AG10803 (cell line): ENCODE measurements at places on chromosomes 4 and X.
A peak's percentile ranks its signal among the peaks of the same experiment; 100 is the strongest.

DNA sequence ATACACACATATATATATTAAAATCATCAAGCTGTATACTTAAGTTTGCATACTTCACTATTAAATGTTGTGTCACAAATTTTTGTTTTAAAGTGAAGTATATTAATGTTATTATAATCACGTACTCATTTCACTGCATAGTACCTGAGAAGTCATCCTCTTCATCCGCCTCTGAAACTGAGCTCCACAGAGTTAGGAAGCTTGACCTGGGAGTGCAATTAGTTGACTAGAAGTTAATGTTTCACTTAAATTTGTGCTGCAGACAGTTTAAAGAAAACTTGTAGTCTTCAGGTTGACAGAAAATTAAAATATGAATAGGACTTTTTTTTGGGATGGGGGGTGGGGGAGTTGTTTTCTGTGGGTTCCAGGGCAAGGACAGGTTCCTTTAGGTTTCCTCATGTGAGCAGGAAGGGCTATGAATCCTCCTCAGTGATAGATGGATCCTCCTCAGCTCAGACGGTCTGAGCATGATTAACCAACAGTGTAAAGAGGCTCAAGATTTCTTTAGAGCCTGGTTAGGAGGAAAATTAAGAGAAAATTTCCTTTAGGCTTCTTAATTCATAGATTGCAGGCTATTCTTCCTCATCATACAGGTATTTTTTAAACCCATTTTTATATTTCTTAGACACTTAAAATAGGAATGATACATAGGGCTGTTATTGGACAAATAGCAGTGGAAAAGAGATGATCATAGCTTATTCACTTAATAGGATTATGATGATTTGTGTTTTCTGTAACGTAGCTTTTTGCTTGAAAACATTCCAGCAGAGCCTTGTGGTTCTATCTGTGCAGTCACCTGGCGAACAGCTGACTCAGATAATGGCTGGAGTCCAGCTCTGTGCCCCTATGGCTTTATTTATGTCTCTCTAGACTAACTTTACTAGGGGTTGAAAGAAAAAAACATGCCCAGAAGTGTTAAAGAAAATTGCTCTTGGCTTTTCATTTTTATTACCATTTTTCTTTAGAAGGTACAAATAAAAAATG lies 102.7 kb downstream of the SLC4A4 start:
- DNase-seq: peak; percentile 18

- DNase-seq: peak; percentile 14
These were observed 218.3 kb upstream of the HAND2 start for GRCh38 chr4:173748353-173748752.

GRCh38 chr4:144785961-144786360 lies 140.0 kb downstream of the HHIP start:
- DNase-seq: no peak

DNA sequence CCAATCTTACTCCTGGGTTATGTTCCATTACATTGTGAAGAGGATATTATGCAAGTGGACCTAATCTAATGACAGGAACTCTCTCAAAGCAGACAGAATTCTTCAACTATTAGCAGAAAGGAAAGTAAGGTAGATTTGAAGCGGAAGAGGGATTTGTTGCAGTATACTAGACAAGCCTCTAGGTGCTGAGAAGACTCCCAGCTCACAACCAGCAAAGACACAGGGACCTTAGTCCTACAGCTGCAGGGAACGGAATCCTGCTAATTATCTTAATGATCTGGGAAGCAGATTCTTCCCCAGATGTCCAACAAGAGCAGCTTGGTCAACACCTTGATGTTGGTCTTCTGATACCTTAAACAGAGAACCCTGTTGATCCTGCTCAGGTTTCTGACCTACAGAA lies 73.6 kb downstream of the STK32B start:
- DNase-seq: no peak

DNA sequence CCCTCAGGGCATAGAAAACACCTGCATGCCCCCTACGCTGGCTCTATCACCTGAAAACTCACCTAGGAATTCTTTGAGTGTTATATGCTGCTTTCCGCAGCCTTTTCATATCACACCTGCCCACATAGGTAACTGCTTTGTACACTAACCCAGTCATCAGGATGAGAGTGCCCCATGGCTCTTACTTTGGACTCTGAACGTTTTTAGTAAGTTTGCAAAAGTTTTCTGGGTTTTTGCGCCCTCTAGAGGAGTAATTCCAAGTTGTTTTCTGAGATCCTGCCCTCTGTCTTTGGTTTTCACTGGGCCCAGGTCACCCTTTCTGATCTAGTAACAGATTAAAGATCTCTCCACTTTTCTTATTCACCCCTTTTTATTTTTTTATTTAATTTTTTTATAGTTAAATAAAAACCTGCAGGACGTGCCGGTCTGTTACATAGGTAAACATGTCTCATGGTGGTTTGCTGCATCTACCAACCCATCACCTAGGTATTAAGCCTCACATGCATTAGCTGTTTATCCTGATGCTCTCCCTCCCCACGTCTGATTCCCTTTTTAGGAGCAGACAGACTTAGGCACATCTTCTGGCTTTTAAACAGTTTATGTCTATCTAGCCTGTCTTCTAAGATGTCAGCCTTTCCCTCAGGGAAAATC lies 139.2 kb downstream of the NWD2 start:
- DNase-seq: peak; percentile 8

- DNase-seq: peak; percentile 30
These were observed 69.8 kb upstream of the FAT4 start for GRCh38 chr4:125244848-125245450.

DNA sequence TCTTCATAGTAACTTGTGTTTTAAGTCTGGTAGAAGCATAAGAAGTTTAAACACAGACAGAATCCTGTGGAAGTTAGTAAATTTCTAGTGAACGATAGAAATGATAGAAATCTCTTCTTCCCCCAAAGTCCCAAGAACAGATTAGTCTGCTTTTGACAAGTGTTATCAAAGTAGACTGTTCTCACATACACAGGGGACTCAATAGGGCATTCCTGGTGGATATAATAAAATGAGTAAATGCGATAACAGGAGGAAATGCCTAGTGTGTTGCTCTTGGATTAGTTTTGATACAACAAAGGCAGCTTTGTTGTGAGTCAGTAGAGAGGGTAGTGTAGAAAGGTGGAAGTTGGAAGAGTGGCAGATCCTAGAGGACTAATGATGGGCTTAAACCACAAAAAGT lies 43.5 kb downstream of the CLCN3 start:
- no peak for DNase-seq

DNA sequence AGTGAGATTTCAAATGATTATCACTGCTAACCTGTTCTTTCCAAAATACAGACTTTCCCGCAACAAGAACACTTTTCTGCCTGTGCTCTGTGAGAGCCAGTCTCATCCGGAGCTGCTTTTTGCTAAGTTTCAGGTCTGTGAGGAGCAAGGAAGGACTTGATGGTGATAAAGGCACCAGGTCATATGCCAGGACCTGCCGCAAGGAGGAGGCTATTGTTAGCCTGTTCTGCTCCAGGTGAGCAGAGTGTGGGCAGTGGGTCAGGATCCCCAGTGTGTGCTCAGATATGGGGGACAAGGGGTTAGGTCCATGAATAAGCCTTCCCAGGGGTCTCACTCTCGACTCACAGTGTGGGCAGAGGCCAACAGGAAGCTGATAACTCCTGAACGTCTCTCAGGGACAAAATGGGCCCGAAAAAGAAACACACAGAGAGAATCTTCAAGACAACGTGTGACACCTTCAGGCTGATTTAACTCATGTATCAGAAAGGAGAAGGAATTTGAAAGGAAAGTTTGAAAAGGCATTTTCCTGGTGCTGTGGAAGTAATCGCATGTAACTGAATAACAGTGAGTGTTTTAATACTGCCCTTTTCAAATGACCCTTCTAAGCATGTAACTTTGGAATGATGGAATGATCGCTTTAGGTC lies 57.7 kb upstream of the PDLIM3 start:
- DNase-seq: no peak

DNA sequence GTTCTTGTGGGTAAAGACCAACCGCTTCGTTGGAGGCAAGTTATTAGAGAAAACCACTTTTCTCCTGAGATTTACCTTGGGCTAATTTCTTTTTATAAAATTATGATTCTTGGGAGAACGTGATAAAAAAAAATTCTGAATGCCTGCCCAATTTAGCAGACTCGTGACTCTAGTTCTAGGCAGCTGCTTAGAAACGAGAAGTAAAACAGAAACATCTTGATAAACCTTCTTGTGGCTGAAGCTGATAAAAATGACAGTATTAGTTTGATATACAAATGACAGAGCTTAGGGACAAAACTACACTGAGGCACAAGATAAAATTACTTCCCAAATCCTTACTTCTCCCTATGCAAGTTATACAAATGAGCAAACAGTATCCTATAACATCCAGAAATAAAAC lies 458.9 kb upstream of the TEX13C start:
- DNase-seq: no peak
